WTC11 (cell line): ENCODE measurements at places on chromosomes 11 and 22. TPM values are rescaled to one million over a fixed set of nuclear protein-coding genes. Genes with fewer than 3 reads are reported as not detected.

- DNase-seq, result no peak
These were observed 9.9 kb upstream of the SLC22A12 start for GRCh38 chr11:64581057-64581523.

GRCh38 chr22:30806391-30806861 lies 111.8 kb downstream of the OSBP2 start:
- peak; percentile 38 for DNase-seq

CECR2 gene
- total RNA-seq, result 110 to 111 TPM (median 110 TPM) in 3 replicates

DNA sequence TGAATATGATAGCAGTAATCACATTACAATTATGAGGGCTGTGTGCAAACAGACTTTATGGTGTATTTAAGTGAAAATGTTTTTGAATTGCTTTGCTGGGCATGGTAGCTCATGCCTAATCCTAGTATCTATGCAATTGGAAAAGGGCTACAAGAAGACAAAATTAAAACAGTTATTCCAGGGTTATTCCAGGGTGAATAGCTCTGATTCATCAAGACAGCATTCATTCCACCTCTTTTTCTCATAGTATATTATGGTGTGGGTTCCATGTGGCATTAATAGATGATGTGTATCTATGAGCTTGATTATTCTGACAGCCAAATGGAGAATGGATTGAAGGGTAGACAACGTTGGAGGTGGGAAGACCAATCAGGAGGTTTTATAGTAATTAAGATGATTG lies 12.1 kb upstream of the SIDT2 start:
- no peak for DNase-seq

DNA sequence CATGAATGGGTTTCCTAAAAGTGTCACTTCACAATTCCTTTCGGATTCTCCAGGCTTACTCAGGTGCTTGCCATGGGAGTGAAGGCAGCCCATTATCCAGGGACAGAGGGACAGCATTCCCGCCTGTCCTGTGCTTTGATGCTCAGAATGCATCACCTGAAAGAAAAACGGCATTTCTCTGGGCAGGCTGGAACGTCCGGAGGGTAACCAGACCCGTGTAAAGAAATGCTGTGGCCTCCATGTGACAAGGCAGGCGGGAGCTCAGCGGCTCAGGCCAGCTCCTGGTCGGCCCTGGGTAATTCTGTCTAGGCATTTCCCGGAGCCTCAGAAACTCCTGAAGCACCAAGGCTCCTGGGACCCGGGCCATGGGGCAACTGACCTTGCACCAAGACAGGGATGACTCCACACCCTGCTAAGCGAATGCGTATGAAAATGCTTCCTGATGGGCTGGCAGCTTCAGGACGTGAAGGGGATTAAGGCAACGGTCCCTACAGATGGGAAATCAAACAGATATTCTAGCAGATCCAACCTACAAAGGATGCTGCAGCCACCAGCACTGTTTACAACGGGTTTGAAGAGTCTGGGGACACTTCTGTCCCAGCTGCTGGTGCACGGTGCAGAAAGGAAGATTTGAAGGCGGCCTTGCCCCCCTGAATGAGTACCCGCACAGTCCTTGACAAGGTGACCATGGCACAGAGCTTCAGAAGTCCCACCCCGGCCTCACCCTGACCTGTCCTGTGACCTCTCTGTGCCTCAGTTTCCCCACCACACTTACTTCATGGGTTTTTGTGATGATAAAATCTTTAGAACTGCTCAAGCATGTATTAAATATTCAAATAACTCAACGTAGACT lies 13.6 kb upstream of the FGF3 start:
- no peak for DNase-seq

GRCh38 chr11:64316672-64317324 lies 561 bp downstream of the TRMT112 start:
- peak; percentile 39 for DNase-seq
